ENCODE measurements at places on chromosomes 3 and 15. TPM values are rescaled to one million over a fixed set of nuclear protein-coding genes. Genes with fewer than 3 reads are reported as not detected.

Gene GOLGA6L10
- 6.4 TPM for total RNA-seq

Gene IL12A
- total RNA-seq, result 1.1 TPM

Gene DNAJA4
- 26.5 TPM for total RNA-seq

Gene IDH3A
- total RNA-seq, result 40.6 TPM

Gene CHRFAM7A
- total RNA-seq, result 6.4 TPM

Gene NUP210
- 13.8 TPM for total RNA-seq

Gene NCEH1
- total RNA-seq, result 5.1 TPM

Gene SAMMSON
- total RNA-seq, result not detected

Gene CD200R1
- total RNA-seq, result 0.64 TPM

Gene GPR149
- total RNA-seq, result 2.7 TPM

Gene NR2E3
- 0.54 TPM for total RNA-seq

Gene CILP
- 0.27 TPM for total RNA-seq

DNA sequence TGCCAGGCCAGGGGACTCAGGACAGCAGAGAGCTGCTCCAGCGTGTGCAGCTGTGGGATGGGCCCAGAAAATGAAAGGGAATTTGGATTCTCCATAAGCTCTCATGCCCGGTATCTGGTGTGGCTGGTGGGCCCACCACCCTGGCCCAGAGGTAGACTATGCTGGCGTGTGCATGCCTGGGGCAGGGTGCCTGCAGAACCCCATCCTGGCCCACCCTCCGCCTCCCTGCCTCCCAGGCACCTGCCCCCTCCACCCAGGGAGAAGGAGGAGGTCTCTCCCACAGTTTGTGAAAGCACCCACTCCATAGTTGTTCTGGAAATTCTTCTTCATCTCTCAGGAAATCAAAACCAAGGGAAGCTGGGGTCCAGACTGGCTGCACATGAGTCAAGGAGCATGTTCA is 112.9 kb downstream of the ADCY5 start:
- no peak for DNase-seq

- no peak for DNase-seq
Observed at GRCh38 chr15:92921215-92922131, 21.3 kb downstream of the CHD2 start.

GRCh38 chr15:34039790-34040113 is 748 bp upstream of the AVEN start:
- DNase-seq, result no peak

- no peak for DNase-seq
Observed at GRCh38 chr15:77597804-77598453, 34.8 kb downstream of the LINGO1 start.

All from cerebellum (tissue), 4 donors.